ENCODE measurements at places on chromosomes 12 and 14.

DNA sequence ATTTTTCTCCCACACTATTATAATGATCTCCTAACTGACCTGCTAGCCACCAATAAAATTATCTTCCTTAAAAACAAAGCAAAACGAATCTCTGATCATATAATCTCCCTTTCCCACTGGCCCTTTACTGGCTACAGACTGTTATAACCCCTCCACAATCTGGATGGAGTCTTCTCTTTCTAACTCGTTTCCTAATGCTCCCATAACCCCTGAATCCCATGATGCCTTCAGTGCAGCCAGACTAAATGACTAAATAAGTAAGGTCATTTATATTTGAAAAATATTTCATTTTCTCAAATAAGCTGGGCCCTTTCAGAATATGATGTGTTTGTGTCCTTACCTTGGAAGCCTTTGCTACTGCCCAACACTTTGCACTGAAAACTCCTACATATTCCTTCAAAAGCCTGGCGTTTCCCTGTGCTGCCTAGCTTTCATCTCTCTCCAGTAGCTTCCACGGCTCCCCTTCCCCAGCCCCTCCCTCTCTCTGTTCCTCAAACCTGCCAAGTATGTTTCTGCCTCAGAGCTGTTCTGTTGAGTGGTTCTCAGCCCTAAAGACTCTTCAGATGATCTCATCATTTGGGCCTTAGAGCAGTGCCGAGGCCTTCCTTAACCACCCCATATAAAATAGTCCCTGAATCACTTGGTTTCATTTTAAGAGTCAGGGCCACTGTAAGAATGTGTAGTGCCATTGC is 91.7 kb downstream of the MYRFL start:
- no peak for DNase-seq

DNA sequence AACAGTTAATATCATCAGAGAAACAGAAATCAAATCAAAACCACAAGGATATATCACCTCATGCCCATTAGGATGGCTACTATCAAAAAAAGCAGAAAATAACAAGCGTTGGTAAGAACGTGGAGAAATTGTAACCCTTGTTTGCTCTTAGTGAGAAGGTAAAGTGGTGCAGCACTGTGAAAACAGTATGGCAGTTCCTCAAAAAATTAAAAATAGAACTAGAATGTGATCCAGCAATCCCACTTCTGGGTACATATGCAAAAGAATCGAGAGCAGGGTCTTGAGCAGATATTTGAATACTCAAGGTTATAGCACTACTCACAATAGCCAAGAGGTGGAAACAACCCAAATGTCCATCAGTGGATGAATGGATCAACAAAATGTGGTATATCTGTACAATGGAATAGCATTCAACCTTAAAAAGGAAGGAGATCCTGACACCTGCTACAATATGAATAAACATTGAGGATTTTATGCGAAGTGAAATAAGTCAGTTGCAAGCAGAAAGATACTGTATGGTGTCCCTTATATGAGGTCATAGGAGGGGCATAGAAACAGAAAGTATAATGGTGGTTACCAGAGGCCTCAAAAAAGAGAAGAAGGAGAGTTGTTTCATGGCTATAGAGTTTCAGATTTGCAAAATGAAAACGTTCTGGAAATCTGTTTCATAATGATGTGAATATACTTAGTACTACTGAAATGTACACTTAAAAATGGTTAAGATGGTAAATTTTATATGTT is 131.0 kb upstream of the EEA1 start:
- DNase-seq: peak; percentile 31

DNA sequence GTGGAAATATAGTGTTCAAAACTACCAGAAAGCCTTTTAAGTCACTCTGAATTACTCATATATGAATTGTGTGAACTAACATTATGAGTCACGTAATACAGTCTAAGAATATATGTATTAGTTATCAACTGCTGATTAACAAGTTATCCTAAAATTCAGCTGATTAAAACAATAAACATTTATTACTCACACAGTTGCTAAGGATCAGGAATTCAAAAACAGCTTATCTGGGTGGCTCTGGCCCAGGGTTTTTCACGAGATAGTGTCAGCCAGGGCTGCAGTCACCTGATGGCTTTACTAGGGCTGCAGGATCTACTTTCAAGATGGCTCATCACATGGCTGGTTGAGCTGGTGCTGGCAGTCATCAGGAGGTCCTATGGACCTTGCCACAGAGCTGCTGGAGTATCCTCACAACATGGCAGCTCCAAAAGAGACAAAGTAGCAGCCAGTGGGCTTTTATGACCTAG is 36.5 kb downstream of the CORO1C start:
- no peak for DNase-seq

GRCh38 chr12:1488908-1489381 is 105.4 kb downstream of the FBXL14 start:
- DNase-seq: no peak

GRCh38 chr14:50631408-50631821 is 36.7 kb downstream of the SAV1 start:
- DNase-seq: no peak

DNA sequence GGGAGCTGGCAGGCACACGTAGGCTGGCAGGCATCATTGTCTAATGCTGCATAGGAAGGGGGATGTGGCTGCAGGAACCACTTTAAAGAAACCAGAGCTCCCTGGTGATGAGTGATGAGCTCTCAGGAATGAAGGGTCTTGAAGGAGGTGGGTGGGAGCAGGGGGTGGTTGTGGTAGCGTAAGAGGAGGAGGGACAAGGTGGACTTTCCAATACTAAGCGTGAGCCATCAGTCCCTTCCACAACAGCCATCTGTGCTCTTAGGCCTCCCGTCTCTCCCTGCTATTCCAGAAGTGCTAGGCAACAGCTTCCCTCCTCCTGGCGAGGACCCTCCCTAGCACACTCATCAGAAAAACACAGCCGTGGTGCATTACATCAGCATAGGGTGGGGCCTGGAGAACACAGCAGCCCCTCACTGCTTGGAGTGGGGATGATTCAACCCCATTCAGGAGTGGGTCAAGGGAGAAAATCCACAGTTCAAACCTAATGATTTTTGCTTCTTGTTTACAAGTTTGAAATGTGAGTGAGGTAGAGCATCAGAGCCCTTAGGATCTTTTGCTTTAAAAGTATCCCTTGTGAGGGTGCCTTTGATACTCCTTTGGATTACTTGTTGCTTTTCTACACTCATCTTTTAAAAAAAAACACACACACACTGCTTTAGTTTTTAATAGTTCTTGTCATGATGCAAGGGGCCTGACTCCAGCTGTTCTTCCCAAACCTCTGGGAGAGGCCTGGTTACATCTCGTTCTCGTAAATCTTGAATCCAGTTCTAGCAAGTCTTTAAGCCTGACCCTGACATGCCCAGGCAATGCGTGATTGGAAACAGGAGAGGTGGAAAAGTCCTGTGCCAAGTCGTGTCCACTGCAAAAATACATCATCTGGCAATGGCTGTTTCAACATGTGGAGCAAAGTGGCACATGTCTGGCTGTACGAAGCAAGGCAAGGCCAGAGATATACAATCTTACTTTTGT is 356.4 kb upstream of the DDHD1 start:
- no peak for DNase-seq

GRCh38 chr14:102591372-102591943 is 991 bp upstream of the RCOR1 start:
- peak; percentile 66 for DNase-seq

GRCh38 chr14:70988452-70988851 is 81.2 kb downstream of the PCNX1 start:
- no peak for DNase-seq

- no peak for DNase-seq
Measured at GRCh38 chr14:75832621-75833297, 149.0 kb downstream of the TGFB3 start.

- DNase-seq: no peak
Measured at GRCh38 chr14:45204241-45204640, 48.8 kb downstream of the MIS18BP1 start.

DNA sequence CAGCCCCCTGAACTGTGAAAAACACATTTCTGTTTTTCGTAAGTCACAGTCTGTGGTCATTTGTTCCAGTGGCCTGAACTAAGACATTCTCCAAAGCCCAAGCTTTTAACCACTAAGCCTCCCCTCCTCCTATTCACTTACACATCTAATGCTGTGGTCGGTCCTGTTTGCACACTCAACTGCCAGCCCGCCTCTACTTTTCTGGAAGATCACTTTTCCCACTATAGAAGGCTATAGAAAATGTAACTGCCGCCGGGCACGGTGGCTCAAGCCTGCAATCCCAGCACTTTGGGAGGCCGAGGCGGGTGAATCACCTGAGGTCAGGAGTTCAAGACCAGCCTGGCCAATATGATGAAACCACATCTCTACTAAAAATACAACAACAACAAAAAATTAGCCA is 524.7 kb upstream of the TMEM132C start:
- no peak for DNase-seq

DNA sequence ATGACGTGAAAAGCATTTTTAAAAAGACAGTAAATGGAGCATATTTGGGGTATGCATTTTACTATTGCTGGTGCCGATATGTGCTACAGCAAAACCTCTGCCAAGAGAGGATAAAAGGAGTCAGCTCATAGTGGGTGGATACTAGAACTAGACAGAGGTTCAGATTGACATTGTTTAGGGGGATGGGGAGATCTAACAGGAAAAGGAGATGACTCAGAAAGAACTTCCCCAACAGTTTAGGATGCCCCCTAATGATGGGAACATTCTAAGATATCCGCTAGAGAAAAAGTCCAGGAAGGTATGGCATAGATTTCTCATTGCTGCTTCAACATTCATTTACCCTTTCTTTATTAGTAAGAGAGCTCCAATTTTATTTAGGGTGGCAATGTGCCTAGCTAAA is 110.5 kb upstream of the CLEC14A start:
- DNase-seq: no peak

DNA sequence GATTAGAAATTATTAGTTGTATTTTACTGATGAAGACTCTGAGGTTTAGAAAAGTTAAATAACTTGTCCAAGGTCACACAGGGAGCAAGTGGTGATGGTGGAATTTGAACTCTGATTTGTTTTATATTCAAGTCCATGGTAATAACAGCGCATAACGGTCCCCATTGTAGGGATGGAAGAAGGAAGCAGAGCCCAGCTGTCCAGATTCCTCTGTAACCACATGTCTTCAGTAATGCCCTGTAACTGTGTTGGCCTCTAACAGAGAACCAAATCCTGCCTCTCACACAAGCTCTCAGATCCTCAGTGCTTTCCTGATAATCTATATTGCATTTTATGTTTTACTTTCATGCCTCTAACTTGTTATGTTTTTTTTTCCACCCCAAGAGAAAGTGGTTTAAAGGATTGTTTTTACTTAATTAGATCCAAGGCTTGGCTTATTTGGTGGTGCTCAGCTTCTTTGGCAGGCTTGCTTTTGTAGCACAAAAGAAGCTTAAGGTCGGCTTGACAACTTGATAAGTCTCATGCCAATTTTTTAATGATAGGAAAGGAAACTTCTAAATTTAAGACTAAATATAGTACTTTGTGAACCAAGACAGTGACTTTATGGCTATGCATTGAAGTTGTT is 105.1 kb upstream of the SEL1L start:
- DNase-seq: no peak

DNA sequence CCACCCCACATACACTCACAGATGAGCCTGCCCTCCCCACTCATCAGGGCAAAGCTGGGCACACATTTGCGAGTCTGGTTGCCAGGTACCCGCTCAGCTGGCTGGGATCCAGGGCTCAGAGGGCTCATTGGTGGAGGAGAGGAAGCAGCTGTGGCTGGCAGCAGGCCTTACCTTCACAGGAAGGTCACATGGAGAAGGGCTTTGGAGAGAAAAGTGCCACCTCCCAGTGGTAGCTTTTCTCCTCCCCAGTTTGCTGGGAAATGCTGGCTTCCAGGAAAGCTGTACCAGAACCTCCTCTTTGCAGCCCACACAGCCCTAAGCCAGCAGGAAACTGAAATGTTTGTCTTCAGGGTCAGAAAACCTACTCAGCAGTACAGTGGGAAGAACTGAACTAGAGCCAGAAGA is 55.6 kb downstream of the LGMN start:
- DNase-seq: no peak

GRCh38 chr14:81889529-81889928 is 355.9 kb upstream of the SEL1L start:
- DNase-seq: no peak

All from germinal center (tissue), 1 donor.